ENCODE measurements at places on chromosomes 3 and 15.

- DNase-seq = no peak
These were observed 11.4 kb downstream of the XPC start for GRCh38 chr3:14166877-14167603.

DNA sequence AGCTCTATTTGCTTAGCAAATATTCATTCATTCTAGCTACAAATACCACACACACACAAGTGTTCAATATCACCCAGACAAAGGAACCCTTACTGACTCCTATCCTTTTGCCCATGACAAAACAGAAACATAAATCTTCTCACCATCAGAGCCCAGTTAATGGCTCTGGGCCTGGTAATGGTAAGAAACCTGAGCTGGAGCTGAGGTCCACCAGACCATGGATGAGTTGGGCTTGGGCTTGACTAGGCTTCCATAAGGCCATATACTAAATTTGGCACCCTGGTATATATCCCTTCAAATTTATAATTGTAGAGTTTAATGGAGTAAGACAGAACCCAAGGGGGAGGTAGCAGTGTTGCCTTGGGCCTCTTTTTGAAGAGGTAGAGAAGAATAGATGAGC lies 29.4 kb downstream of the GPR176 start:
- no peak for DNase-seq

DNA sequence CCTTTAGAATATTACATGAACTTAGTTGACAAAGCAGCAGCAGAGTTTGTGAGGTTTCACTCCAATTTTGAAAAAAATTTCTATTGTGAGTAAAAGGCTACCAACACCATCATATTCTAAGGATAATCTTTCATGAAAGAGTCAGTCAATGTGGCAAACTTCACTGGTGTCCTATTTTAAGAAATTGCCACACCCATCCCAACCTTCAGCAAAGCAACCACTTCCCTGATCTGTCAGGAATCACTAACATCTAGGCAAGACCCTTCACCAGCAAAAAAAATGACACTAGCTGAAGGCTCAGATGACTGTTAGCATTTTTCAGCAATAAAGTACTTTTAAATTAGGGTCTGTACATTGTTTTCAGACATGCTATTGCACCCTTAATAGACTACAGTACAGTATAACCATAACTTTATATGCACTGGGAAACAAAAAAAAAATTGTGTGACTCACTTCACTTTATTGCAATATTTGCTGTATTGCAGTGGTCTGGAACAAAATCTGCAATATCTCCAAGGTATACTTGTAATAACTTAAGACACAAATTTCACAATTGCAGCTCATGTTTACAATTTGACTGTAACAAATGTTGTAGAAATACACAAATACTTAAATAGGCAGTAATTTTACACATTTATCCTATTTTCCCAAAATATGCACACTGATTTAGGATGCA lies 38.9 kb upstream of the ALCAM start:
- no peak for DNase-seq

GRCh38 chr3:49513494-49514124 lies 40.7 kb upstream of the BSN start:
- DNase-seq = no peak

DNA sequence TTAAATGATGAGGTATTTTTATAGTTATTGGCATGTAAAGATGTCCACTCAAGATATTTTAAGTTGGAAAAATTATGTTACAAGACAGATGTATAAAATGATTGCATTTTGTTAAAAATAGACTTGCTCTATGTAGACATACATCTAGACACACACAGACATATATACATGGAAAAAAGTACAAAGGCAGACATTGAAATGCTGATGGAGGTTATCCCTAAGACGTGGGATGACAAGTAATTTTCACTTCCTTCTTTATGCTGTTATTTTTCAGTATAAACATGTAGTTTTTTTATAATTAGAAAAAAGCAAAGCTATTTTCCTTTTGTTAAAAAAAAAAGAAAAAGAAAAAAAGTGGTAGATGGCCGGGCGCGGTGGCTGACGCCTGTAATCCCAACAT lies 7.2 kb downstream of the HOMER2 start:
- DNase-seq = no peak

All from CD4-positive, alpha-beta T cell treated with Interleukin-4 for 1 hour (primary cell).